ENCODE measurements at places on chromosomes 5 and 9.

DNA sequence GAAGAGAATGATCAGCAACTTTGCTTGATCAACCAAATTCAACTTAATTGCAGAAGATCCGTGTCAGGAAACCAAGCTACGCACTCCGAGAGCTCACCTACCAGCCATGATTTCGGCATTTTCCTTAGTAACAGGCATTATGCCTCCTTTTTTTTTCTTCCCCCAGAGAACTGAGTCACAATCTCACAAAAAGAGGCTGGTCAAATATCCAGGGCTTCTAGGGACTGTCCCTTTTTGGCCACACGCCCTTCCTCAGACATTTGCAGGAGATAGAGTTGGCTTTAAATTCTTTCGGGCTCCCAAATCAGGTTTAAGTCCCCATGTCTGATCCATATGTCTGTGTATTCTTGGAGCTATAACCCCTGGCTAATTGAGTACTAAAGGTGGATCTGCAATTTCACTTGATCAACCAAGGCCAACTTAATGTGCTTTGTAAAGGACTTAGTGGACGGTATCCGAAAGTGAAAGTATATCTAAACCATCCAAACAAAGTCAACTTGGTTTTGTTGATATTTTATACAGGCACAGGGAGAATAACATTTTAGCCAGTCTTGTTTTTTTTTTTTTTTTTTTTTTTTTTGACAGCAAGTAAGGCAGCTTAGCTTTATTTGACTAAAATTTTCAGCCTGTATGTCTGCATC lies 100.8 kb upstream of the TBCA start:
- no peak for DNase-seq

DNA sequence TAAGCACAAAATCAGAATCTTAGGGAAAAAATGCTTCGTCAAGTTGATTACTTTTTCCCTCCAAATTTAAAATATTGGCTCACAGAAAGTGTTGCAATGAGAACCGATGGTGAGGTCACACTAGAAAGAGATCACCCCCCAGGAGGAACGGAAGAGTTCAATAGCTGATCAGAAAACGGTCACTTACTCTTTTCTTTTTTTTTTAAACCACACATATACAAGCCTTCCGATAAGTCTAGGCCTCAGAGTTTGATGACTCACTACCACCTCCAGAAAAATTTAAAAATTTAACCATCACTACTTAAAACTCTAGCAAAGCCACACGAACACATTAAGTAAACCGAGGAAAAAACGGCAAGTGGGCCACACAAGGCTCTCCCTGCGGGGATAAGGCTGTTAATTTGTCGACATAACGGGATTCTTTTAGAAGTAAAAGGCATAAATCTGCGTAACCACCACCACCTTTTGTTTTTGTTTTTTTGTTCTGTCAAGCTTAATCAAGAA lies 1.2 kb downstream of the SURF4 start:
- DNase-seq: no peak

- no peak for DNase-seq
Observed at GRCh38 chr5:6753851-6754250, 40.6 kb downstream of the TENT4A start.

- no peak for DNase-seq
Observed at GRCh38 chr9:121622387-121623203, 28.8 kb upstream of the DAB2IP start.

GRCh38 chr5:26024774-26025173 lies 1013.6 kb downstream of the CDH9 start:
- DNase-seq: no peak

DNA sequence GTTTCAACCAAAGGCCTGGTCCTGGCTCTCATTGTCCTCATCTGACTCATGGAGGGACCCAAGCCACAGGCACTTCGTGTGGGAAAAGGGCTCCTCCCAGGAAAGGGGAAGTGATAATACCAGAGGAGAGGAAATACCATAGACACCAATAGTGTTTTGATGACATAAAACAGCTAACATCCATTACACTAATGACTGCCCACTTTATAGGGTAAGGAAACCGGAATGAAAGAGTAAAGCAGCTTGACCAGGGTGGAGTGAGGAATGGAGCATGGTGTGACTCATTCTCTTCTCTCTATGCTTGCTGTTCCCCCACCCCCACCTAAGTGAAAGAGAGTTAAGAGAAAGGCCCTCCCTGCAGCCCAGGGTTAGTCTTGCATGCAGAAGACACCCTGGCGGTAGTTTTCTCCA lies 67.4 kb upstream of the HRH2 start:
- no peak for DNase-seq
